ENCODE measurements at places on chromosomes 6 and 20.

DNA sequence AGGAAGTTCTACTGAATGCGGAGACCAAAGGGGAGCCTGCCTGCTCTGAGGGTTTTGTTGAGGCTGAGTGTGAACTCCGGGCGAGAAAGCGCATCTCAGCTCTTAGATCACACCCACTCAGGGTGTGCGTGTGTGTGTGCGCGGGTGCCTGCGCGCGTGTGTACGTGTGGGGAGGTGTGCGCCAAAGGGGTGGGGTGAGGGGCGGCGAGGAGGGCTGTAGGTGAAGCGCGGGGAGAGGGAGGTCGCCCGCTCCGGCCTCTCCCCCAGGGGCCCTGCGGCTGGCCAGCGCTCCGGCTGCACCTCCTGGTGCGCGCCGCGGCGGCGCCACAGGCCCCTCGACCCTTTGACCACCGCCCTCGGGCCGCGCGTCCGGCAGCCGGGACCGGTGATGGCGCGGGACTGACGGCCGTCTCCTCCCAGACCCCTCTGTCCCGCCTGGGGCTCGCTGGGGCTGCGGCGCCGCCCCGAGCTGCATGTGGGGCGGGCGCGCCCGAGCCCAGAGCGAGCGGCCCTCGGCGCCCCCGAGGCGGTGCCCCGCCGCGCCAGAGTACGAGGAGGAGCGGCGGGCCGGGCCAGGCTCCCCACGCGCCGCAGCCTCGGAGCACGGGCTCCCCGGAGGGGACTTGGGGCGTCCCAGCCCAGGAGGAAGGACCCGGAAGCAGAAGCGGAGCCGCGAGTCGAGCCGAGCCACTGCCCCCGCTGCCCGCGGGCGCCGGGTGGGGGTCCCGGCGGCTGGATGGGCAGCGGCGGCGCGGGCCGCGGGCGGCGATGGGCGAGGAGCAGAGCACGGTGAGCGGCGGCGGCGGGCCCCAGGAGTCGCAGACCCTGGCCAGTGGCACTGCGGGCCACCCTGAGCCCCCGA is at the start of gene RNF217:
Gene RNF217, plus strand, starts transcription at position 661 of the 862 bp plus-strand sequence. Its CDS starts 108 bp downstream, at position 769.
- DNase-seq, result no peak

GRCh38 chr20:54097236-54097529 is 26.8 kb upstream of the BCAS1 start:
- DNase-seq, result no peak

DNA sequence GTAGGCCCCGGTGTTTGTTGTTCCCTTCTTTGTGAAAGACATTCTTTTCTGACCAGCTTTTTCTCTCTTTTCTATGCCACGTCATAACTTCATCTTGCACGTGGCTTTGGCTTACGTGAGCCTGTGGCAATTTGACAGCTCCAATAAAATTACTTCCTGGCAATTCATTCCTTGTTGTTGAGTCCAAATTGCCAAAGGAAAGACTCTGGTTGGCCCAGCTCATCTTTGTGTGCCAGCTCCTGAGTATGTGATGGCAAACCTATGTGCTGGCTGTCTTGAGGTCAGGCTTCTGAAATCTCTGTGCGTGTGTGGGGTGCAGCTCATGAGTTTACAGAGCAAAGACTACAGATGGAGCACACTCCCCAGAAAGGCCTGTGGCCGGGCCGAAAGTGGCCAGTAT is 272.5 kb upstream of the SGK1 start:
- DNase-seq, result no peak

- no peak for DNase-seq
Observed at GRCh38 chr6:73047801-73048200, 177.5 kb downstream of the KHDC1L start.

DNA sequence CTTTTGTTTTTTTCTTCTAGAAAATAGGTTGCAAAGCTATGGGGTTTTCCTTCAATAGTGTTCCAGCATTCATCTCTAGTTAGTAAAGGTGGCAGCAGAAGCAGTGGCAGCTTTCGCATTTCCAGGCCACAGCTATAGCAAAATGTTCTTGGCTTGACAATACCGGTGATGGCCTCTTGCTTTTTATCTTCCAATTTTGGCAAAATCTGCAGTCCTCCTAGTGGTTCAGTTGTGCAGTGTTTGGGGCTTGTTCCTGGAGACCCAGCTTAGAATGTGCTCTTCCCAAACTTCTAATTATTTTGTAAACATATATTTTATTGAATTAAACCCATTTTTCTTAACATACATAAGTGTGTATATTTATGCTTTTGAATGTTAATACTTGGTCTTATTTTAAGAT is 370.6 kb upstream of the MAN1A1 start:
- no peak for DNase-seq

All from stimulated activated CD4-positive, alpha-beta T cell treated with anti-CD3 and anti-CD28 coated beads, Interleukin-1b, Interleukin-23, amount 100 ng/mL, for 1 hour (primary cell).